ENCODE measurements at places on chromosomes 3 and 15. TPM values are rescaled to one million over a fixed set of nuclear protein-coding genes. Genes with fewer than 3 reads are reported as not detected.
A peak's percentile ranks its signal among the peaks of the same experiment; 100 is the strongest.

DNA sequence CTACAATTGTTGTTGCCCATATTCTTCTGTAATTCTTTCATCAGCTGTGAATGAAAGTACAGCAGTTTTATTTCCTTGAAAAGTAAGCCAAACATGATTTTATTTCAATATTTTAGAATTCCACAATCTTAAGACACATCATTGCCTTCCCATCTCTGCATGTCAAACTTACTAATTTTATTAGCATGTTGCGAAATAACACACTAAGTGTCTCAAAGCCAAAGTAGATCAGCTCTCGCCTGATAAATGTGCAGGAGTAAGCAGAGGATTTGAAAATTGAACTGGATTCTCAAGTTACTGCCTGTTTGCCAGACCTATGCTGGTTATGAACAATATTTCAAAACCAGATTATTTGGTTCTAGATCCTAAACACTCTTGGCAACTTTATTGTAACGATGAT, 25.7 kb downstream of the TGFBR2 start:
- DNase-seq, result no peak

GRCh38 chr3:188950832-188951489, 220.8 kb upstream of the TPRG1 start:
- DNase-seq, result peak; percentile 91

GRCh38 chr15:63288778-63289378, 11.5 kb downstream of the APH1B start:
- peak; percentile 55 for DNase-seq

FOXB1 gene
- not detected for total RNA-seq

DNA sequence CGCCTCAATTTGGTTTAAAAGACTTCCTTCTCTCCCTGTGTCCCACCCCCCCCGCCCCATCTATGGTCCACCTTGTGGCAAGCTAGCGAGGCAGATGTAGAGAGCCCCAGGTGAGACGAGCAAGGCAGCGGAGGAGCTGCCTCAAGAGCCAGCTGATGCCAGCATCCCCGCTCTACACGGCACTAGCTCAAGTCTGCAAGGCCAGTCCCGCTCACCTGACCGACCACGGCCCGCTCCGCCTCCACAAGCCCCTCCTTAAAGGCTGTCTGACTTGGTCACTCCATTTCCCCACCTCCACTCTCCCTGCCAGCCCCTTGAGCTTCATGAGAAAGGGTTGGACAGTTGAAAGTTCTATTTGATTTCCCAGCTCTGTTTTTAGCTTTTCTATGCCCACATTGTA, 56.2 kb upstream of the IGF1R start:
- DNase-seq, result no peak

GRM7 gene
- total RNA-seq, result not detected

GRCh38 chr3:129016356-129016719, 15.2 kb downstream of the EFCC1 start:
- DNase-seq, result no peak

GRCh38 chr15:100307241-100308212, 34.2 kb downstream of the ADAMTS17 start:
- DNase-seq, result no peak

DNA sequence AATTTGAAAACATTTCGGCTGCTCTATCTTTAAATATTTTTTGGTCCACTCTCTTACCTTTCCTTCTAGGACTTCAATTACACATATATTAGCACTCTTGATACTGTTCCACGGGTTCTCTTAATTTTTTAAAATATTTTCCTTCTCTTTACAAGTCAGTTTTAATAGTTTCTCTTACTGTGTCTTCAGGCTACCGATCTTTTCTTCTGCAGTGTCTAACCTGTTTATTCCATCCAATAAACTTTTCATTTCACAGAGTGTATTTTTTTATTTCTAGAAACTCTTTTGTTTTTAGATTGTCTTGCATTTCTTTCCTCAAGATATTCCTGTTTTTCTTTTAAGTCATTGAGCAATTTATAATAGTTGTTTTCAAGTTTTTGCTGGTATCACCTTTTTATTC, 27.7 kb downstream of the TCF12 start:
- DNase-seq, result no peak

DNA sequence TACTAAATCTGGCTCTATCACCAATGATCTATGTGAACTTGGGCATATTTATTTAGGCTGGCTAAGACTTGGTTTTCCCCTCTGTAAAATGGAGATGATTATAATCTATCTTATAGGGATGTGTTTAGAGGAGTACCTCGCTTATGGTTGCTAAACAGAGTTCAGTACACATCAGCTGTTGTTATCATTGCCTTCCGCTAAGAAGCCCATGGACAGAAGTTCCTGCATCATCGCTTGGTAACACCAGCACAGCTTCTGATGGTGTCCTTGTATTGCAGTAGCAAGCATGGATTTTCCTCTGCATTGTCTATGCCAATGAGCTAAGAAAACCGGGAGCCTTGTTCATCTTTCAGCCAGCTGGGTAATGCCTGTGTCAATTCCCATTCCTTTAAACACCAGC, 73.1 kb upstream of the LRTM1 start:
- no peak for DNase-seq

DNA sequence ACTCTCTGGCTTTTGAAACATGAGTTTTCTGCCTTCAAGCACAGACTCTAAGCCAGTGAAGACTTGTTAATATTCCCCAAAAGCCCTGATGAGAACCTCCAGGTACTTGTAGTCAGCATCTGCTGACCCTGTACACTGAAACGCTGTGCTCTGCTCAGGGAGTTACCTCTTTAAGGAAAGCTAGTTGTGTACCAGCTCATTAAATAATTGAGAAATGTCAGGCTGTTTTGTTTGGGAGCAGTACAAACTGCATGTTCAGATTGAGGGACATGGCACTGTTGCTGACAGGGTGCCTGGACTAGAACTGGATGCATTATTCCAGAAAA, 21.7 kb downstream of the UPK1B start:
- DNase-seq, result peak; percentile 4

DNA sequence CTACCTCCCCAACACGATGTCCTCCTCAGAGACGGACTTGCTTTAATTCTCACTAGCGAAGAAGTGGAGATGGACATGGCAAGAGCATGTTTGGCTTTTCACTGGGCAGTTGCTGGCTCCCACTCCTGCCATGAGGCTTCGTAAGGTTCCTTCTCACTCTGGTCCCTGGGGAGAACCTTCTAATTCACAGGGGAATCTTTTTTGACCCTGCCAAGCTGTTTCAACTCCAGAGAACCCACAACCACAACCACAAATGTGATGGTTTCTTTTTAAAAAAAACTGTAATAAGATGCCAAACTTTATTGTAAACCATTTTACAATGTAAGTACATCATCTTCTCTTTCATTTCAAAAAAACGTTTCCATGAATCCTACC, 1.6 kb upstream of the MUSTN1 start:
- no peak for DNase-seq

DNA sequence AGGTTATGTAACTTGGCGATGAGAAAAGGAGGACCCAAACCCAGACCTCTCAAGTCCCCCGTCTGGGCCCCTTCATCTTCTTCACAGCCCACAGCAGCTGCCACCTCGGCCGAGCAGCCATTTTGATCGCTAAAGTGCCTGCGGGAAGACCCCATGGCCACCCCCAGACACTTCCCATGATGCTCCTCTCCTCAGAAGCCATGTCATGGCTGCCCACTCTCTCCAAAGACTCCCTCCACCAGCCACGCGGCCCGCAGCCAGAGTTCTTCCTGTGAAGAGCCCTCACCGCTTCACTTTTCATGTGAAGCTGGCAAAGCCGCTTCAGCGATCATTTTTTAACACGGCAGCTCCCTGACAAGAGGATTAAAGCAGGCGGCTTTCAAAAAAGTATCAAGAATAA, 335.2 kb downstream of the RORA start:
- DNase-seq, result no peak

MCF2L2 gene
- not detected for total RNA-seq

ZNF717 gene
- 4.0 TPM for total RNA-seq

DNA sequence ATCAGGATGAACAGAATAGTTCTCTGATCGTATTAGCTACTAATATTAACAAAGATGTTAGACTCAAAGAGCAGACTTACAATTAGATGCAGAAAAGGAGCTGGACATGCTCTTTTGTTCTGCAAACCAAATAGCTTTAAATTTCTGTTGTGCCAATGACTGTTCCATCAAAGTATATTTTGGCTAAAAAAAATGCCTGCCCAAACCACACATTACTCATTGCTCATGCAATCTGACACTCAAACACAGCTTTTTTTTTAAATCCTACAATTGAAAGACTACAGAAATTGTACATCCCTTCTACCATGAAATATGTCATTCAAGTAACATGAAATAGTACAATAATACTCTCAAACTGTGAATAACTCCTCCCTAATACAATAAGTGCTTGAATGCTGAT, 48.6 kb downstream of the SHOX2 start:
- DNase-seq, result no peak

ITIH3 gene
- 0.63 TPM for total RNA-seq

IL16 gene
- total RNA-seq, result not detected

MYZAP gene
- not detected for total RNA-seq

DNA sequence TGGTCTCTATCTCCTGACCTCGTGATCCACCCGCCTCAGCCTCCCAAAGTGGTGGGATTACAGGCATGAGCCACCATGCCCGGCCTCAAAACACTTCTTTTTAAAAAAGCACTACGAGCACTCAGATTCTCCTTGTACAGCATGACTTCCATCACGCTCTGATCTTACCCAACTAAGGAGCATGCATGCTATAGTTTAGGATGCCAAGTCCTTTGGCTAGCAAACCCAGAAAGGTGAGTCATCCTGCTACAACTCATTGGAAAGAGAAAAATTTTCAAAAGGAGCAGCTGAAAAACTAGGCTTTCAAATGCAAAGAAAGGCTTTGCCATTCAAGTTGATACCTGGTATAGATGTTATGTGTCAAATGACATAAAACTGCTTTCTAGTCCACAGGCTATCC, 70.3 kb upstream of the PRICKLE2 start:
- DNase-seq, result peak; percentile 82

MYO5A gene
- total RNA-seq, result 47.4 TPM

DNA sequence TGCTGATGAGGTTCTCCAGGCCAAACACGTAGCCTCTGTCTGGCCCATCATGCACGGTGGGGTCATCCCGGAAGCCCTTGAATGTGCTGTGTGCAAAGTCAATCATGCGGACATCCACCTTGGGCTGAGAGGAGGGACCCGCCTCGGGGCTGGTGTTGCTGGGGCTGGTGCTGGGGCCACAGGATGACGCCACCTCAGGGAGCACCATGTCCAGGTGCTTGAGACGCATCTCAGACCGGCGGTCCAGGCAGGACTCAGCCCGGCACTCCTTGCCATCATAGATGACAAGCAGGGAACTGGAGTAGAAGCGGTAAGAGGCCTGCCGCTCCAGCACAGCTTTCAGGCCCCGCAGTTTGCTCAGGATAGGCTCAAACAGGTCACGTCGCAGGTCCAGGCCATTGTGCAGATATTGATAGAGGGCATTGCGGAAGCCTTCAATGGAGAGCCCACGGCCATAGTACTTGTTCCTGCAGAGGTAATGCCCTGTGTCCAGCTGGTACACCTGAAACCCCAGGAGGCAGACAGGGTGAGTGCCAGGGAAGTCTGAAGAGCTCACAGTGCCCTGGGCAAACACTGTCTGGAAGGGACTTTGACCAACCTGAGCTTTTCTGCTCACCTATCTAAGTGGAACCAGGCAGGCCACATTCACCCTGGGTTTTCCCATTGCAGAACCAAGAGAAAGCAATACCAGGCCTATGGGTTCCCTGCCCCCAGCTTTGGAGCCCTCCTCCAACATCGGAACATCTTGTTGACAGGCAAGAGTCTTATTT, 3.6 kb upstream of the GMPPB start:
- no peak for DNase-seq

GRCh38 chr15:83104141-83104540, 3.3 kb upstream of the TM6SF1 start:
- DNase-seq, result no peak

CLRN1 gene
- not detected for total RNA-seq

DNA sequence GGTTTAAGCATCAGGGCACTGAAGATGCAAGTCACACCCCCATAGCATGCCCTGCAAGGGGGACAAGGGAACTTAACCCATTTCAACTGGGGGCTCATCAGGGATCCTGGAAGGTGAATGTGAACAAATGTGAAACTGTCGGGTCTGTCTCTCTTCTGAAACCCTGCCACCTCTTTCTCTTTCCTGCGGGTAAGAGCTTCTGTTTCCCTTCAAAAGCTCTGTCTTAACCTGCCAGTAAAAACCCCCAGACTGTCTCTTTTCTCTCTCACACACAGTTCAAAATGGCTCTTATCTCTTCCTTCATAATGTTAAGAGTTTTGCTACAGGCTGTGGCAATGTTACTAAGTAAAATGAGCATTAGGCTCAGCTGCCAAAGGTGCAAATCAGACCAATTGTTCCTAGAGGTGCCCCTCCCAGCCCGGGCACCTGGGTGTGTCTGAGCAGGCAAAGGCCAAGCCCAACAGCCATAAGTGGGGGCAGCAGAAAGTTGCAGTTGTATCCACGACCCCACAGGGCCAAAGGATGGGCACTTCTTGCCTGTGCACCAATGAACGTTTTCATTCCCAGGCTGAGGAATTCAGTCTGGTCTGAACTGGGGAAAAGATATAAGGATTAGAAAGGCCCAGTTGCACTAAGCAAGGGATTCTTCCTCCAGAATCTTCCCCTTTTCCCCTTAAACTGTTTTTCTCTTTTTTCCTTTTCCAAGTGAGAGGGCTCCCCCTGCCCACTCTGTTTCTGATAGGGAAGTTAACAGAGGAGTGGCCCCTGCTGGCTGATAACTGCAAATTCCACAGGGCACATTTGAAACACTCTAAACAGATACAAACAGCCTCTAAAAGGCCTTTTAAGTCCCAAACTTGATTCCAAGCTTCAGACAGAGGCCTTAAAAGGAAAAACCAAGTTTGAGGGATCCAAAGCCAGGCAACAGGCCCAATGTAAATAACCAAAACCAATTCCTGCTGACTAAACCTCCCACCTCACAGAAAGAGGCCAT, 113.8 kb upstream of the EPHA6 start:
- DNase-seq, result no peak

ADAMTS9 gene
- 0.10 TPM for total RNA-seq

GRCh38 chr3:128573707-128574162, 76.9 kb downstream of the RPN1 start:
- no peak for DNase-seq

SLC27A2 gene
- 2.0 TPM for total RNA-seq

DNA sequence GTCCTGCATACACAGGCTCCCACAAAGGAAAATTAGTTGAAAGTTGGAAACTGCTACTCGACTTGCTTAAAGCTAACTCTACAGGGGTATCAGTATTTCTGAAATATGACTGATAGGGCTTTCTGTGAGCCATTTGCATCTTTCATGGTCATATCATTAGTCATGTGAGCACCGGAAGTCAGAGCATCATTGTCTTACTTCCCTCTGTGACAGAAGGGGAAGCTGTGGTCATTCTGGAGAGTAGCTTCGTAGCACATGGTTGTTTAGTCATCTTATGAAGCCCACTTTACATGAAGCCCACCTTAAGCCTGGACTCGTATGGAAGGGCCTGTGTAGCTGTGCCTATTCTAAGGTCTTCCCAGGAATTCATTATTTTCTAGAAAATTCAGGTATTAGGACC, 69.0 kb downstream of the COL6A5 start:
- no peak for DNase-seq

- DNase-seq, result peak; percentile 51
Measured at GRCh38 chr15:46126581-46126980, 491.8 kb downstream of the SQOR start.

ATP8B4 gene
- total RNA-seq, result 0.39 TPM

- DNase-seq, result no peak
Measured at GRCh38 chr3:165938986-165939540, 101.8 kb upstream of the BCHE start.
